ENCODE measurements at places on chromosomes 12 and 14.

GRCh38 chr12:14946861-14947260, 8.5 kb upstream of the ERP27 start:
- no peak for DNase-seq

DNA sequence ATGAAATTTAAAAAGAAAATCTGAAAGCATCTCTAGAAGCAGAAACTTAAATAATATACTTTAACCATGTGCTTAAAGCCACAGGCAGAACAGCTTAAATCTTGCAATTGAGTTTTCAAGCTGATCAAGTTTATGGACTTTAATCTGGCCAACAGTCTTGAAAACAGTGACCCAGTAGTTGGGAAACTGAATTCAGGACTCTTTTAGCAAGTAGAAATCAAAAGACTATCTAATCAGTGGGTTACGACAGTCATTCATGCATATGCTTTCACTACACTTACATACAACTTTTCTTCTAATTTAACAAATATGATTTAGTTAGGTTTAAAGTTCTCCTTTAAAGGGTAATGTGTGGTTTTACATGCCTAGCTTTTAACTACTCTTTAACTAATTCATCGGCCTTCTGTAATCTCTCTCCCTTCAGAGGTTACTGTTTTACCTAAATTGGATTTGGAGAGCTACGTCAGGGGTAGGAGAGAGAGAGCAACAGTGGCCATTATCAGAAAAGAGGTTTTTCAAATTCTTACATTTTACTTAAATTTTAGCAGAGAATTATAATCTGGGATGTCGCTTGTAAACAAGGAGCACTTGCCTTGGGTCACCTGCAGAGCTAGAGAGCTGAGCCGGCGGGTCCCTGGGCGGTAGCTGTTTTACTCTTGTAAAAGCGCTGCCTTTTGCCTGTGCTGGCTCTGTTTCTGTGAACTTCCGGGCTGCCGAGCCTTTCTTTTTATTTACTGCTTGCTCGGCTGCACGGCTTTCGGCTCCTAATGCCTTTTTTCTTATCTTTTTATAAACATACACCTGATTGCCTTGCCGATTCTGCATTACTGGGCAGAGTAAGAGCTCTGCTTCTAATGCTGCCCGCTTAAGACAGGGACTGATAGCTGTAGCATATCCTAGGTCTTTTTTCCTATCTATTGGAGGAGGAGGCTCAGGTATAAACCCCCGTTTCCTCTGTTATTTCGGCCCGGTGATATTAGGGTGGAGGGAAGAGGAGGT, 17.4 kb upstream of the LYZ start:
- DNase-seq: peak; percentile 79

- DNase-seq: no peak
These were observed 114.6 kb upstream of the KRAS start for GRCh38 chr12:25365340-25365730.

- no peak for DNase-seq
These were observed 17.9 kb upstream of the NFYB start for GRCh38 chr12:104155711-104156555.

DNA sequence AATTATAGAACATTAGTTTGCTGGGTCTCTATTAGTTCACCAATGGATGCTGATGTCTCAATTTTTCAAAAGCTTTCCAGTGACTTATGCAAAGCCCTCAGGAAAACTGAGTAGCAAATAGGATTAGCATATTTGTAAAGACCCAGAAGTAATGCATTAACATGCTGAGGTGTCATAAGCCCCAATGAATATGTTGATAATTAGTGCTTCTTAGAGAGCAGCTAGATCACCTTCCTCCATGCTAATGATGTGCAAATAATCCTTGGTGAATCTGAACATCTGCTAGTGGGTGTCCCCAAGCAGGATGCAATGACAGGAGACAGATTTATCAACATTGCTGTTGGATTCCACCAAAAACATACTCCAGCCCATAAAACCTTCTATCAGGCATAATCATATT, 19.0 kb downstream of the IFNG start:
- DNase-seq: no peak

GRCh38 chr12:104721039-104721405, 237.1 kb downstream of the SLC41A2 start:
- DNase-seq: no peak

DNA sequence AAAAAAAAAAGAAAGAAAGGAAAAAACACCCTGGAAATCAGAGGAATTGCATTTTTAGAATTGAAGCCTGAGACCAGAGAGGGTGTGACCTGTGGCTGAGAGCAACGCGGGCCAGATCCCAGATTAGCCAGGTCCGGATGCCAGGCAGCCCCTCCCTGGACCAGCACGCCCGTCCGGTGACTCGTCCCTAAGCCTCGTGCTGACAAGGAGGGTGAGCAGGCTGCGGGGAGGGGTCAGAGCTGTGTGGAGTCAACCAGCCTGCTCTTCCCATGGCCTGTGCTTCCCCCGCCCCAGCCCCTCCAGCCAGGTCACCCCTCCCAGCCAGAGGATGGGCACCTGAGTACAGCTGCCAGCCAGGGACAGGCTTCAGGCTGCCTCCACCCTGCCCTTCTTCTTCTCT, 4.2 kb upstream of the KLC1 start:
- peak; percentile 97 for DNase-seq

- DNase-seq: no peak
These were observed 413.1 kb downstream of the MED13L start for GRCh38 chr12:115864396-115864795.

DNA sequence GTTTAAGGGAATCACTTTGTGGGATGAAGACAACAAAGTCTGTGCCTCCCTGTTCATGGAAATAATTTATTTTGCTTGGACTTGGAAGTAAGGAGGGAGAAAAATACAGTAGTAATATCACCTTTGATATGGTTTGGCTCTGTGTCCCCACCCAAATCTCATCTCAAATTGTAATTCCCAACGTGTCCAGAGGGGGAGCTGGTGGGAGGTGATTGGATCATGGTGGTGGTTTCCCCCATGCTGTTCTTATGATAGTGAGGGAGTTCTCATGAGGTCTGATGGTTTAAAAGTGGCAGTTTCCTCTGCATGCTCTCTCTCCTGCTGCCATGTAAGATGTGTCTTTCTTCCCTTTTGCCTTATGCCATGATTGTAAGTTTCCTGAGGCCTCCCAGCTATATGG, 460.7 kb downstream of the NOVA1 start:
- DNase-seq: no peak

DNA sequence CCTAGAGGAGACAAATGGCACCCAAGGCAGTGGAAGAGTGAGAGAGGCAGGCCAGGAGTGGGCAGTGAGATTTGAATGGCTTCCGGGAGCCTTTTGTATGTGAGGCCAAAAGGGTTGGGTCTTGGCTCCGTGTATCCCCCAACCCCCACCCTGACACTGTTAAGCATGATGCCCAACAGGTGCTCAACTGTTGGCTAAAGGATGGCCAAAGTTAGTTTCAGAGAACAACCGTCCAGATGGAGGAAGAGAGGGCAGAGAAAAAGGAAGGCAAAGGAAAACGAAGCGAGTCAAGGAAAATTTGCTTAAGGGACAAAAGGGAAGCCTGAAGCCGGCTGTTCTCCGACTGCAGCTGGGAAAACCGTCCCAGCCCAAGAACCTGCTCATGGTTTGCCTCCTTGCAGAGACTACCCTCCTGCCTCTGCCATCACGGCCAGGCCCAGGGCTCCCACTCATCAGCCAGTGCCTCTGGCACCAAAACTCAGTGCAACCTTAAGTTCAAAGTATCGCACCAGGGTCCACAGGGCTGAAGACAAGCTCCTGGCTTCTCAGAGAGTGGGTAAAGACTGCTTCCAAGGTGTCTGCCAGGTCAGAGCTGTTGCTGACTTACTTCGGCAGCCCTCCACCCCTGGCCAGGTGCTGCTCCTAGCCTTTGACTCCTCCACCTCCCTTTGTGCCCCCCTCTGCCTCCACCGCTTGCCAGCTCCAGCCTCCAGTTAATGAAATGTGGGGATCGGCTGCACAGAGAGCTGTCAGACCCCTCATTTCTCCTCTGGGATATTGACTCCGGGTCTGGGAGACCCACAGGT, 4.2 kb upstream of the C1QL4 start:
- no peak for DNase-seq

DNA sequence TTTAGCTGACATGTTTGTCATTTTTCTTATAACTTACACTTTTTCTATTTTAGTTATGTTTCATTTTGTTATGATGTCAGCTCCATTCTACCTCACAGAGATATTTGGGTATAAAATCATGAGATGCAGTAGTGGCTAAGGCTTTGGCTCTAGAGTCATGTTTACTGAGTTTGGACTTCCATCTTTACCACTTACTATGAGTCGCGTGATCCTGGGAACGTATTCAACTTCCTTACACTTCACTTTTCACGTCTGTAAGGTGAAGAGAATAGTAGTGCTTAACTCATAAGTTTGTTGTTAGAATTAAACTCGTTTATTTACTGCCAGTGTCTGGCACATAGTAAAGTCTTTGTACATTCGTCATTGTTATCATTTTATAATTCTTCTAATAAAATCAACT, 126.3 kb downstream of the ERC1 start:
- DNase-seq: no peak

- DNase-seq: no peak
These were observed 7.5 kb upstream of the SYNE3 start for GRCh38 chr14:95523815-95524448.

DNA sequence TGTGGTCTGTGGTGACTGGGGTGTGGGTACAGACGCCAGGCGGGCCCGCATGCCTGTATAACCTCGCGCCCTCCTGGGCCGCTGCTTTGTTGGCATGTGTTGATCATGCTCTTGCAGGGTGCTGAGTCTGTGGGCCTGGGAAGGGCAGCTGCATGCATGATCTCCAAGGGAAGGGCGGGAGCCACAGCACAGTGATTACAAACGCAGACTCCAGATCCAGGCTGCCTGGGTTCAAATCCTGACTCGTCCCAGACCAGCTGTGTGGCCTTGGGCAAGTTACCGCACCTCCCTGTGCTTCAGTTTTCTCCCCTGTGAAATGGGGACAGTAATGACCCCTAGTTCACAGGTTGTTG, 24.0 kb downstream of the ADGRD1 start:
- DNase-seq: no peak

GRCh38 chr12:103725398-103725797, 115.6 kb downstream of the NT5DC3 start:
- DNase-seq: no peak

DNA sequence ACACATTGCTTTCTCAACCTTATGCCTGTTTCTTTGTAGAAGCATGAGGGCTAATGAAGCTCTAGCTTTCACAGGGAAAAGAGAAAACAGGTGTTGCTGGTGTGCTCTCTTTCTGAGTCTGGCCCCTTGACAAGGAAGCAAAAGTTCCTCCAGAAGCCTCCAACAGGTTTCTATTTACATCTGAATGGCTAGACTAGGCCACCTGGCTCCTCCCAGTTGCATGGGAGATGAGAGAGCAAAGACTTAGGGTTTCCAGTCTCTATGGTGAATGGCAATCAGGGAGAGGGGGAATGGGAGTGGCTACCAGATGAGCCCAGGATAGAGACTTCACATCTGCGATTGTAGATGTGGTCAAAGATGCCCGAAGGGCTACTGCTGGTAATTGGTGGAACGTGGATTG, 138.1 kb upstream of the PLXNC1 start:
- DNase-seq: no peak

GRCh38 chr12:80860928-80861327, 76.8 kb downstream of the LIN7A start:
- no peak for DNase-seq

- no peak for DNase-seq
These were observed 22.4 kb downstream of the EIF2B2 start for GRCh38 chr14:75025082-75025481.

- DNase-seq: no peak
These were observed 119.3 kb downstream of the SOX5 start for GRCh38 chr12:23830210-23830609.

- DNase-seq: no peak
These were observed 44.8 kb upstream of the PTHLH start for GRCh38 chr12:28017126-28017872.

- DNase-seq: no peak
These were observed 153.8 kb downstream of the PELI2 start for GRCh38 chr14:56271970-56272369.

GRCh38 chr12:7361265-7361664, 57.4 kb downstream of the ACSM4 start:
- no peak for DNase-seq

GRCh38 chr12:105539735-105540134, 209.2 kb downstream of the C12orf75 start:
- no peak for DNase-seq

GRCh38 chr12:51932218-51933076, 19.1 kb upstream of the ACVR1B start:
- DNase-seq: no peak

GRCh38 chr12:52279422-52280318, 5.2 kb downstream of the KRT86 start:
- DNase-seq: peak; percentile 49

GRCh38 chr14:76011930-76012329, 26.4 kb downstream of the IFT43 start:
- no peak for DNase-seq

DNA sequence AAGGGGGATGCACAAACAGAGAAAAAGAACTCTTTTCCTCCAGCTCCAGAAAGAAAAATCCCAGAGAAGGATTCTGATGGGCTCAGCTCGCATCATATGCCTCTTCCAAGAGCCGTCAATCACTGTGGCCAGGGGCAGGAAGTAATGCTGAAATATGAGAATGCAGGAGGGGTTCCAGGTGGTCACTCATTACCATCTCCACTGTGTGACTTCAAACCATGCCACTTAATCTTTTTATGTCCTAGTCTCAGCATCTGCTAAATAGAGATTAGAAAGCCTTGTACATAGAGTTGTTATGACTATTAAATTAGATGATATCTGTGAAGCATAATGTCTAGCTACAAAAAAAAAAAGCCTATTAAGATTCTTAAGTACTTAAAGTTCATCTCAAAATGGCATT, 65.6 kb upstream of the FICD start:
- no peak for DNase-seq

GRCh38 chr12:64891629-64892028, 67.2 kb downstream of the TBC1D30 start:
- no peak for DNase-seq

GRCh38 chr12:10952645-10953044, 13.6 kb upstream of the TAS2R14 start:
- no peak for DNase-seq

DNA sequence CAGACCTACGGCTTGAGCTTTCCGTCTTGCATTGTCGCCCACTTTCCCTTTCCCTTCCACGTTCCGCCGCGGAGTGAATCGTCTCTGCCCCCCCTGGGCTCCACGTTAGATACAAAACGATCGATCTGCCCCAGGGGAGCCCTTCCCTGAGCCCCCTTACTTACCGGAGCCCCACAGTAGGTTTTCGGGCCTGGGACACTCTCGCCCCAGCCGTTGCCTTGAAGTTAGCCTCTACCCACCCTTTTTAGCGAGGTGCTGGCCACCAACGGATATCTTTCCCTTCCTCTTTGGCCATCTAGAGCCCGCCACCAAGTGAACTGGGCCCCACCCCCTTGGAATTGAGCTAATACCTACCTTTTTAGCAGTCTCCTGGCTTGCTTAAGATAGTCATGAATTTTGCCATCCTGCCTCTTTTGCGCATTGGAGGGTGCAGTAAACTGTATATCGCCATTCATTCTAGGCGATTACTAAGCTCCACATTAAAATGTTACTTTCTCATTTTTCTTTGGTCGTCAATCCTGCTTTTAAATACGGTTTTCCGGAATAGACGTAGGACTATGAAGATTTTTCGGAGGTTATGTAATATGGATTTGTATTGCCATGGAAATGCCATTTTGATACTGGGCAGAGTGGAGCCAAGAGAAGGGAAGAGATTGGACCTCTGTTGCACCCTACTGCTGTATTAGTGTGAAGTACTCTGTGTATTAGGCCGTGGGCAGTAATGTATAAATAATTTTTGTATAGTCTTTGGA, 764 bp downstream of the RBM25 start:
- DNase-seq: peak; percentile 57

Data from islet precursor cell (in vitro differentiated cells).